Smooth muscle cell of trachea (primary cell): ENCODE measurements at places on chromosomes 13 and 19. TPM values are rescaled to one million over a fixed set of nuclear protein-coding genes. Genes with fewer than 3 reads are reported as not detected.

Gene RUBCNL
- 11.2 and 17.0 TPM in 2 replicates for total RNA-seq

Gene ZNF667
- 3.9 and 7.6 TPM in 2 replicates for total RNA-seq

Gene FXYD1
- total RNA-seq: 0.44 and 5.8 TPM in 2 replicates

Gene SMAD9
- 5.2 and 9.8 TPM in 2 replicates for total RNA-seq

Gene IGFL3
- not detected in 2 replicates for total RNA-seq

Gene SYDE1
- 30.4 and 40.0 TPM in 2 replicates for total RNA-seq

Gene COG6
- total RNA-seq: 30.8 and 39.1 TPM in 2 replicates

Gene SERPINE3
- total RNA-seq: not detected in 2 replicates
